Neural crest cell (in vitro differentiated cells): ENCODE measurements at places on chromosomes 5 and 9.
A peak's percentile ranks its signal among the peaks of the same experiment; 100 is the strongest.

GRCh38 chr5:115962565-115963402 lies 509 bp downstream of the LVRN start:
- H3K4me3 ChIP-seq = no peak overlapping the region
- H3K27me3 ChIP-seq = peaks cover 3% of the 10 kb centered on the region
- no peak overlapping the region for H3K27ac ChIP-seq
- H3K36me3 ChIP-seq = no peaks in the 10 kb centered on the region
- DNase-seq = no peak

- H3K36me3 ChIP-seq = no peaks in the 10 kb centered on the region
- no peak overlapping the region for H3K27ac ChIP-seq
- no peak for DNase-seq
Measured at GRCh38 chr5:58327289-58327688, 132.6 kb downstream of the PLK2 start.

- H3K4me3 ChIP-seq = no peak overlapping the region
- H3K27me3 ChIP-seq = no peaks in the 10 kb centered on the region
- DNase-seq = no peak
Measured at GRCh38 chr5:109141222-109142200, 268.3 kb downstream of the PJA2 start.

GRCh38 chr9:99060621-99061020 lies 44.3 kb upstream of the TGFBR1 start:
- H3K36me3 ChIP-seq = no peaks in the 10 kb centered on the region
- no peaks in the 10 kb centered on the region for H3K4me1 ChIP-seq
- no peak for DNase-seq
- H3K4me3 ChIP-seq = no peak overlapping the region
- H3K27me3 ChIP-seq = peaks cover 41% of the 10 kb centered on the region

DNA sequence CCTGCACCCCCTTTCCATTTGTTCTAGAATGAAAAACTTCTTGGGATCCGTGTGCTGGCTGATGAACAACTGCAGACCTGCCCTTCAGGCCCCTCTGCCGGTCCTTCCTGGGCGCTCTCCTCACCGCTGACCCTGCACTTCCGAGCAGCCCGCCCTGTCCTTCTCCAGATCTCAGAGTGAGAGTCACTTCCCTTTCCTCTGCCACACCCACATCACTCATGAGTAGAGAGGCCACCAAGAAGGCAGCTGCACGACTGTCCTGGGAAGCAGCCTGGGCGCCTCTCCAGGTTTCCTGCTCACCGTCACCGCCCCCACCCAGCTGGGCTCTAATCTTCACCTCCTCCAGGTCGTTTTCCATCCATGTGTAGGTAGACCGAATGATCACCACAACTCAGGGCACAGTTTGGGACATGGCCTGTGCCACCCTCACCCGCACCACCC lies 35.0 kb upstream of the NSMF start:
- no peak overlapping the region for H3K4me3 ChIP-seq
- H3K36me3 ChIP-seq = no peaks in the 10 kb centered on the region
- H3K4me1 ChIP-seq = no peaks in the 10 kb centered on the region
- H3K27ac ChIP-seq = no peak overlapping the region
- no peak for DNase-seq

- peak overlapping the region; percentile 58 for H3K27ac ChIP-seq
- peaks cover 2% of the 10 kb centered on the region for H3K36me3 ChIP-seq
- H3K4me1 ChIP-seq = no peaks in the 10 kb centered on the region
- H3K27me3 ChIP-seq = no peaks in the 10 kb centered on the region
Measured at GRCh38 chr5:34452170-34452828, 203.8 kb upstream of the RAI14 start.

DNA sequence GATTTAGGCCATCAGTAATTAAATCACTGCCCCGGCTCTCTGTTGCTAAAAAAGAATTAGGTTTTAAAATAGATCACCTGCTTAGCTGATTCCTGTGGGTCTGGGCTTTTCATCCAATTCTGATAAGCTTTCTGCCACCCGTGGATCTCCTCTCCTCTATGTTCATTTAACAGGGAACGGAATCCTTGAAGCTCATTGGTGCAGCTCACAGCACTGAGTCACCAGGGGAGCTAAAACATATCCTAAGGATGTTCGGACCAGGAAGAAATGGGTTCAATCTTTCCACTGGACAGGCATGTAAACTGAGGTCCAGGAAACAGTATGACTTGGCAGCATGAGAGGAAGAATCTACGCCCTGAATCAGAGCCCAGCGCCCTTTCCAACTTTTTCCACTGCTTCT lies 267.1 kb upstream of the GRIA1 start:
- DNase-seq = no peak
- H3K27ac ChIP-seq = no peak overlapping the region
- H3K27me3 ChIP-seq = peaks cover 39% of the 10 kb centered on the region

GRCh38 chr5:65907135-65907534 lies 19.2 kb upstream of the ERBIN start:
- DNase-seq = no peak
- no peaks in the 10 kb centered on the region for H3K4me1 ChIP-seq
- no peak overlapping the region for H3K4me3 ChIP-seq
- no peaks in the 10 kb centered on the region for H3K36me3 ChIP-seq
